ENCODE measurements at places on chromosomes 5 and 9.

DNA sequence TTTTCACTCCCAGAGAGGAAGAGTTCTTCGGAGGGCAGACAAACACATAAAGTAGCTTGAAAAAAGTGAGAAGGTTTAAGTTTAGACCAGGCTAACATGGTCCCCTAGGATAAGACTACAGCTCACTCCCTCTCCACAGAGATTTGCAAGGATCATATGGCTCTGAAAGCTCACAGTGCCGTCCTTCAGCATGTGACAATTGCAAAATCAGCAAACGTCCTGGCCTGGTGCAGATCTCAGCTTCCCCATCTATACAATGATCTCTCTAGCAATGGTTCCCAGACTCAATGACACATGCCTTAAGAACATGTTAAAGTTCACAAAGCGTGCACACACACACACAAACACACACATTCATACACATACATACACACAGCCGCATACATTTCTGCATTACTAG is 327.6 kb downstream of the ACTL7B start:
- H3K27me3 ChIP-seq: no peaks in the 10 kb centered on the region
- no peak overlapping the region for H3K4me3 ChIP-seq
- no peak overlapping the region for H3K27ac ChIP-seq
- H3K36me3 ChIP-seq: no peaks in the 10 kb centered on the region
- DNase-seq: no peak

GRCh38 chr5:180370861-180371641 is 17.9 kb upstream of the GFPT2 start:
- no peaks in the 10 kb centered on the region for H3K4me1 ChIP-seq
- no peak overlapping the region for H3K4me3 ChIP-seq
- no peak for DNase-seq
- H3K27me3 ChIP-seq: peaks cover 7% of the 10 kb centered on the region

DNA sequence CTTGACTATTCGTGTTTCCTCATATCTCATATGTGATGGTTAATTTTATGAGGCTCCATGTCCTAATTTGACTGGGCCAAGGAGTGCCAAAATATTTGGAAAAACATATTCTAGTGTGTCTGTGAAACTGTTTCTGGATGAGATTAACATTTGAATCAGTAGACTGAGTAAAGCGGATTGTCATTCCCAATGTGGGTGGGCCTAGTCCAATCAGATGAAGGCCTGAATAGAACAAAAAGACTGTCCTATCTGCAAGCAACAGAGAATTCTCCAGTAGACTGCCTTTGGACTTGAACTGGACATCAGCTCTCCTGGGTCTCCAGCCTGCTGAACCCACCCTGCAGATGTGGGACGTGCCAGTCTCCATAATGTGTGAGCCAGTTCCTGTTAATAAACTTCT is 13.5 kb upstream of the SLCO4C1 start:
- H3K27ac ChIP-seq: no peak overlapping the region
- H3K4me3 ChIP-seq: no peak overlapping the region
- H3K36me3 ChIP-seq: no peaks in the 10 kb centered on the region
- no peak for DNase-seq
- H3K27me3 ChIP-seq: no peaks in the 10 kb centered on the region
- no peaks in the 10 kb centered on the region for H3K4me1 ChIP-seq

- H3K4me1 ChIP-seq: peaks cover 93% of the 10 kb centered on the region
- peaks cover 71% of the 10 kb centered on the region for H3K36me3 ChIP-seq
- no peak overlapping the region for H3K4me3 ChIP-seq
- H3K27me3 ChIP-seq: no peaks in the 10 kb centered on the region
Measured at GRCh38 chr9:92974161-92974661, 26.9 kb downstream of the FGD3 start.

GRCh38 chr9:2271426-2271825 is 256.3 kb downstream of the SMARCA2 start:
- no peaks in the 10 kb centered on the region for H3K36me3 ChIP-seq
- H3K27ac ChIP-seq: no peak overlapping the region
- no peak for DNase-seq
- peaks cover 4% of the 10 kb centered on the region for H3K27me3 ChIP-seq
- no peak overlapping the region for H3K4me3 ChIP-seq
- H3K4me1 ChIP-seq: no peaks in the 10 kb centered on the region

DNA sequence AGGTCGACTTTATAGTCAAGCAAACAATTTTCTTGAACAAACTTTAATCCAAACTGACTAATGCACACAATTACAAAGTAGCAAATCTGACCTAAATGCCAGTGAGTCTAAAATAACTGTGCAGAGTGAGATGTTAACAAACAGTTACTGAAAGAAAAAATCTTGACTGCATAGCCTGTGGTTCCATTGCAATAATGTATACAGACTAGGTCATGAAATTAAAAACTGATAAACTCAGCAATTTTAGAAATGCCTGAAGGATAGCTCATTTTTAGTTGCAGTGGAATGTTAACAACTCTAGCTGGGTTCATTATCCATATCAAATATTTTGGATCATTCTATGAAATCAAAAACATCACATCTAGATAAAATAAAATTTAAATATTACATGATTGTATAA is 73.4 kb upstream of the CDH12 start:
- H3K4me1 ChIP-seq: no peaks in the 10 kb centered on the region
- H3K4me3 ChIP-seq: no peak overlapping the region
- no peak overlapping the region for H3K27ac ChIP-seq
- no peak for DNase-seq

DNA sequence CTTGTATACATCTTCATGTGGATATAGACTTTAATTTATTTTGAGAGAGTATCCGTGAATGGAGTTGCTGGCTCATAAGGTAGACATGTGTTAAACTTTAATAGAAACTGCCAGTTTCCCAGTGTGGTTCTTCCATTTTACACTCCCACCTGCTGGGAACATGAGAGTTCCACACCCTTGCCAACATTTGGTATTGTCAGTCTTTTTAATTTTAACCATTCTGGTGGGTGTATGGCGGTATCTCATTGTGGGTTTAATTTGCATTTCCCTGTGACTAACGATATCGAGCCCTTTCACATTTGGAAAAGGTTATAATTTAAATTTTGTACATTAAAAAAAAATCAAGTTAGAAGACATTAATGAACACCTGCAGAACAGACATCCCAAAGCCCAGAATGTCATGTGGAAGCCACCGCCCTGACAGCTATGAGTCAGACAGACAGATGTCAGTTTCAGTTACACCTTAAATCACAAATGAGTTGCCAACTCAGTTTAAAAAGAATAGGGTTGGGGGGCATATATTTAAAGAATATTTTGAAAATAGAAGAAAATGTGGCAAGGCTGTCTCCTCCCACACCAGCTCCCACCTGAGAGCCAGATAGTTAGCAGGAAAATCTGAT is 36.9 kb downstream of the ANKRD33B start:
- no peaks in the 10 kb centered on the region for H3K36me3 ChIP-seq
- DNase-seq: no peak
- peaks cover 34% of the 10 kb centered on the region for H3K4me1 ChIP-seq
- H3K27me3 ChIP-seq: no peaks in the 10 kb centered on the region
- H3K4me3 ChIP-seq: no peak overlapping the region

DNA sequence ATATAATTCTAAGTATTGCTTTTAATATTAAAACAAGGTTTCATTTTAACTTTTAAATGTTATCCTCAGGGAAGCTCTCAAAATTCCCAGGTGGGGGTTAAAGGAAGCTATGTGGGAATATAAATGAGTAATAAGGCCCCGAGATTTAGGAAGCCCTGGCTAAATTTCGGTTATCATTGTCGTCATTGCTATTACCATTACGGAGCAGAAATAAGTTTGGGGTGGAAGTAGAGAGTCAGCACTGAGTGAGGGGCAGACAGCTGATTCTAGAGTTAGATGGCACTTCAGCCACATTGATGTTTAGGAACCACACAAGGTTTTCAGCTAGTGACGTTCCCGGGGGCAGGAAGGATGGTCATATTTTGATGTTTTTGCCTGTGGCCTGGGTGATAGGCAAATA is 74.9 kb downstream of the NREP start:
- no peak for DNase-seq
- H3K36me3 ChIP-seq: no peaks in the 10 kb centered on the region
- no peak overlapping the region for H3K27ac ChIP-seq

- no peak overlapping the region for H3K27ac ChIP-seq
- no peaks in the 10 kb centered on the region for H3K4me1 ChIP-seq
- no peaks in the 10 kb centered on the region for H3K36me3 ChIP-seq
- no peaks in the 10 kb centered on the region for H3K27me3 ChIP-seq
- no peak overlapping the region for H3K4me3 ChIP-seq
- DNase-seq: no peak
Measured at GRCh38 chr5:124528838-124529237, 217.6 kb downstream of the ZNF608 start.

GRCh38 chr5:98104454-98105188 is 668.8 kb upstream of the RGMB start:
- no peaks in the 10 kb centered on the region for H3K27me3 ChIP-seq
- no peaks in the 10 kb centered on the region for H3K4me1 ChIP-seq
- H3K36me3 ChIP-seq: no peaks in the 10 kb centered on the region
- no peak overlapping the region for H3K4me3 ChIP-seq
- no peak for DNase-seq
- no peak overlapping the region for H3K27ac ChIP-seq

GRCh38 chr5:105877592-105877991 is 1793.1 kb downstream of the EFNA5 start:
- H3K27ac ChIP-seq: no peak overlapping the region
- no peaks in the 10 kb centered on the region for H3K4me1 ChIP-seq
- no peaks in the 10 kb centered on the region for H3K27me3 ChIP-seq
- no peak for DNase-seq

- no peak for DNase-seq
- H3K4me3 ChIP-seq: no peak overlapping the region
- H3K27me3 ChIP-seq: no peaks in the 10 kb centered on the region
- H3K27ac ChIP-seq: no peak overlapping the region
- H3K36me3 ChIP-seq: peaks cover 18% of the 10 kb centered on the region
Measured at GRCh38 chr9:85716031-85716877, 25.5 kb downstream of the AGTPBP1 start.

- no peaks in the 10 kb centered on the region for H3K36me3 ChIP-seq
- H3K4me1 ChIP-seq: no peaks in the 10 kb centered on the region
- DNase-seq: no peak
- H3K27ac ChIP-seq: no peak overlapping the region
- H3K4me3 ChIP-seq: no peak overlapping the region
Measured at GRCh38 chr9:10059044-10059443, 553.8 kb downstream of the PTPRD start.

GRCh38 chr9:112354081-112354743 is 20.8 kb upstream of the PTBP3 start:
- H3K4me1 ChIP-seq: peaks cover 17% of the 10 kb centered on the region
- no peaks in the 10 kb centered on the region for H3K36me3 ChIP-seq
- H3K4me3 ChIP-seq: no peak overlapping the region
- no peak overlapping the region for H3K27ac ChIP-seq
- DNase-seq: no peak

GRCh38 chr9:134500931-134501760 is 140.5 kb upstream of the COL5A1 start:
- no peak for DNase-seq
- H3K4me3 ChIP-seq: no peak overlapping the region
- peaks cover 37% of the 10 kb centered on the region for H3K27me3 ChIP-seq
- H3K27ac ChIP-seq: no peak overlapping the region
- no peaks in the 10 kb centered on the region for H3K4me1 ChIP-seq

GRCh38 chr5:106759581-106759980 is 911.2 kb downstream of the EFNA5 start:
- no peaks in the 10 kb centered on the region for H3K36me3 ChIP-seq
- no peaks in the 10 kb centered on the region for H3K27me3 ChIP-seq
- no peak for DNase-seq
- H3K4me1 ChIP-seq: no peaks in the 10 kb centered on the region
- no peak overlapping the region for H3K4me3 ChIP-seq

DNA sequence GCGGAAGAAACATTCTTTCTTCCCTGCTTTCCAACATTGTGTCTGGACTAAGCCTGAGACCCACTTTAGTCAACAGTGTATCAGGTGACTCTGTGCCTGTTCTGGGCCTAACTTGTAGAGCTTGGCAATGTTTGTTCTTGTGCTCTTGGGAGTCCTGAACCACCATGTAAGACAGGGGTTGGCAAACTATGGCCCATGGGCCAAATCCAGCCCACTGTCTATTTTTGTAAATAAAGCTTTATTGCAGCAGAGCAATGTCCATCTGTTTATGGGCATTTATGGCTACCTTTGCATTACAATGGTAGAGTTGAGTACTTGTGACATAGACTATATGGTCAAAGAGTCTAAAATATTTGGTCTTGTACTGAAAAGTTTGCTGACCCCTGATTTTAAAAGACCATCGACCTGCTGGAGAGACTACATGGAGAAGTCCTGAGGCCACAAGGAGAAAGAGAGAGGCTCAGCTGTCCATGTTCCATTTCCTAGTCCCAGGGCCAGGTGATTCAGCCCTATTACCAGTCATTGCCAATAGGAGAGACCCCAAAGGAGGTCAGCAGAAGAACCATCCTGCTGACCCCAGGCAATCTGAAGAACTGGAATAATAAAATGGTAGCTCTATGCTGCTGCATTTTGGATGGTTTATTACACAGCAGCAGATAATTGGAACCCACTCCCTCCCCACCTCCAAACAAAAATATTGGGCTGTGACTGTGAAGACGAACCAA is 211.3 kb downstream of the AUH start:
- peaks cover 77% of the 10 kb centered on the region for H3K4me1 ChIP-seq
- peak overlapping the region; percentile 88 for H3K27ac ChIP-seq

DNA sequence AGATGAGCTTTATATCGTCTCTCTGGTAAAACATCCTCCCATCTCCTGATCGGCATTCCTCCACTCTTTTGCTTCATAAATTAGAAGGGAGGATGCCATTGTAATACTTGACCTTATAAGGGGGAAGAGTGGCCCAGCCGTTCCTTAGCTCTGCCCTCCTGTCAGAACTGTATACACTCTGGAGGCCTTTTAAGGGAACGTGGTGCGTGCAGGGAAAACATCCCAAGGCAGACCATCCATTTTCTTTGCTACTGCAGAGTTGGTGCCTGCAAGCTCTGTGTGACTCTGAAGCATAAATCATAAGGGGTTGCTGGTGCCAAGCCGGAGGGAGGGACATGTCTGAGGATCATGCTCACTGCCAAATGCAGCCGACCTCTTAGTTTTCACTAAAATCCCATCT is 90.4 kb downstream of the PGM5 start:
- DNase-seq: no peak
- H3K4me3 ChIP-seq: no peak overlapping the region
- H3K36me3 ChIP-seq: no peaks in the 10 kb centered on the region
- H3K4me1 ChIP-seq: no peaks in the 10 kb centered on the region

GRCh38 chr9:136010615-136011361 is 49.6 kb upstream of the UBAC1 start:
- no peak overlapping the region for H3K4me3 ChIP-seq
- no peaks in the 10 kb centered on the region for H3K36me3 ChIP-seq
- DNase-seq: no peak
- H3K4me1 ChIP-seq: no peaks in the 10 kb centered on the region
- H3K27me3 ChIP-seq: no peaks in the 10 kb centered on the region

DNA sequence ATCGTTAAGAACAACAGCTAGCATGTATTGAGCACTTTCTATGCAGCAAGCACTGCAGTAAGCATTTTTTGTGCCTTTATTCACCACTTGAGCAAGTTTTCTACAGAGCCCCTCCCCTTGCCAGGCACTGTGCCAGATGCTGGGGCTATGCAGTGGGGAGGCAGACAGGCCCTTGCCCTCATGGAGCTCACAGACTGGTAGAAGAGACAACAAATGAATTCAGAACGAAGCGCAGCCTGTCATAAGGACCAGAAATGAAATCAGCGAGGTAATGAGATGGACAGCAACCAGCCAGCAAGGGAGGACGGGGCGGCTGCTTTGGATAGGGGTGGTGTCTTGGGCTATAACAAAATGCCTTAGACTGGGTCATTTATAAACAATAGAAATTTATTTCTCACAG is 68.8 kb downstream of the C9orf50 start:
- DNase-seq: no peak
- H3K27ac ChIP-seq: no peak overlapping the region
- no peaks in the 10 kb centered on the region for H3K36me3 ChIP-seq
- H3K27me3 ChIP-seq: peaks cover 81% of the 10 kb centered on the region
- H3K4me1 ChIP-seq: peaks cover 4% of the 10 kb centered on the region

All from activated naive CD4-positive, alpha-beta T cell treated with anti-CD3 and anti-CD28 coated beads, Interleukin-2, amount 10 ng/mL, durations not matched to agents 7 days and 5 days (primary cell).